ENCODE measurements at places on chromosomes 16 and 17. TPM values are rescaled to one million over a fixed set of nuclear protein-coding genes. Genes with fewer than 3 reads are reported as not detected.

The ACSM3 gene
- total RNA-seq = 2.1 TPM

DNA sequence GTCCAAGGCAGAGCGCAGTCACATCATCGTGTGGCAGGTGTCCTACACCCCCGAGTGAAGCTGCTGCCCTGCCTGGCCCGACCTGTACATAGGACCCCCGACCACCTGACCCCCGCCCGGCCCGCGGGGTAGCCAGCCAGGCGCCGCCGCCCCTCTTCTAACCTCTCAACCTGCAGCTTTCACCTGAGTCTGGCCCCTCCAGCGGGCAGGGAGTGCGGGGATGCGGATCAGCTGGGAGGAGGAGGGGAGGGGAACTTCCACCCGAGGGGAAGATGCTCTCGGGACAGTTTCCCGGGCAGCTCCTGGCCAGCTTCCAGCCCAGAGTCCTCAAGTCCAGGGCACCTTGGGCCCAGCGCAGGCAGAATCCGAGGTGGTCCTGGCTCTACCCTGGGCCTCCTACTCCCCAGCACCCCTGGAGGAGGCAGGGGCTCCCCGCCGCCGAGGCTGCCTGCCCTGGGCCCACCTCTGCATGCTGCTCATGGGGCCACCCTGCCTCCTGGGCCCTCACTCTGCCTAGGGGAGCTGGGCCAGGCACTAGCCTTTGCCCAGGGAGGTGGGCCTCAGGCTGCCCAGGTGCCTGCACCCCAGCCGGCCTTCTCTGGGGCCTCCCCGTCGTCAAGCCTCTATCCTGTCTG is 2.5 kb downstream of the NME3 start:
- H3K4me1 ChIP-seq = peaks cover 4% of the 10 kb centered on the region
- no peaks in the 10 kb centered on the region for H3K27me3 ChIP-seq
- H3K4me3 ChIP-seq = no peak overlapping the region
- no peaks in the 10 kb centered on the region for H3K36me3 ChIP-seq

DNA sequence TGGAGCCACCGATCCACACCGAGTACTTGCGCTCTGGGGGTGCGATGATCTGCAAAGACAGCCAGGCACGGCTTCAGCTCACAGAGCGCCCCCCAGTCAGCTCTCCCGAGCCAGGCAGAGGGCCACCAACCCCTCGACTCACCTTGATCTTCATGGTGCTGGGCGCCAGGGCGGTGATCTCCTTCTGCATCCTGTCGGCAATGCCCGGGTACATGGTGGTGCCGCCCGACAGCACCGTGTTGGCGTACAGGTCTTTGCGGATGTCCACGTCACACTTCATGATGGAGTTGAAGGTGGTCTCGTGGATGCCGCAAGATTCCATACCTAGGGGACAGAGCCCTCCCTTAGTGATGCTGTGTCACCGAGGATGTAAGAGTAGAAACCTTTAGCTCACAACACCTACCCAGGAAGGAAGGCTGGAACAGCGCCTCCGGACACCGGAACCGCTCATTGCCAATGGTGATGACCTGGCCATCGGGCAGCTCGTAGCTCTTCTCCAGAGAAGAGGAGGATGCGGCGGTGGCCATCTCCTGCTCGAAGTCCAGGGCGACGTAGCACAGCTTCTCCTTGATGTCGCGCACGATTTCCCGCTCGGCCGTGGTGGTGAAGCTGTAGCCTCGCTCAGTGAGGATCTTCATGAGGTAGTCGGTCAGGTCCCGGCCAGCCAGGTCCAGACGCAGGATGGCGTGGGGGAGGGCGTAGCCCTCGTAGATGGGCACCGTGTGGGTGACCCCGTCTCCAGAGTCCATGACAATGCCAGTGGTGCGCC is 1.6 kb downstream of the ACTG1 start:
- H3K4me3 ChIP-seq = peak overlapping the region; percentile 97
- peaks cover 34% of the 10 kb centered on the region for H3K36me3 ChIP-seq
- no peaks in the 10 kb centered on the region for H3K27me3 ChIP-seq
- peak; percentile 61 for DNase-seq
- peaks cover under 1% of the 10 kb centered on the region for H3K4me1 ChIP-seq
- peak overlapping the region; percentile 69 for H3K27ac ChIP-seq

DNA sequence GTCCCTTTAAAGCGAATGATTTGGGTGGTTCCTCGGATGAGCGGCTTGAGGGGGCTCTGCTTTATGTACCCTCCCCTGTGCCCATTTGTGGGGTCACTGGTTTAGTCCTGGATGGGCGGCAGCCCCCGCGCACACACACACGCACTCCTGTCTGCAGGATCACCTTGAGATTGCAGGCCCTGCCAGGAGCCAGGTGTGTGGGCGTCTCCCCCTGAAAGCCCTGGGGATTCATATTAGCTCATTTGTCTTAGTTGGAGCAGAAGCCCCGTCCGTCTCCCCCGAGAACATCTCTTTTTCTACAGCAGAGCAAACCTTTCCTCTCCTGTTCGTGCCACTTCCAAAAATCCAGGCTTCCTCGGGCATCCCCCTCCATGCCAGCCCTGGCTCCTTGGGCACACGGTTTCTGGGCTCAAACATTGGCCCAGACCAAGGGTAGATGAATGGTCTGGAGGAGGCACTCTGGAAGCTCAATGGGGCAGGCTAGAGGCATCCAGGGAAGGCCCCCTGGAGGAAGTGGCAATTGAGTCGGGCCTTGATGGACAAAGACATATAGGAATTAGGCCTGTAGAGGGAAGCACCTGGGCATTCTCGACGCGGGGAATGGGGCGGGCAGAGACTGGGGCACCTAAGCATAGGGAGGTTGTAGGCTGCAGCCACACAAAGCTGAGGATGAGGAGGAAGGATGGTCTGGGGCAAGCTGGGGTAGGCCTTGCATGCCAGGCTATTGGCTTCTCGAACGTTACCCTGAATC is 218.5 kb upstream of the GSE1 start:
- H3K36me3 ChIP-seq = no peaks in the 10 kb centered on the region
- peaks cover 41% of the 10 kb centered on the region for H3K4me1 ChIP-seq
- no peak overlapping the region for H3K4me3 ChIP-seq
- H3K27me3 ChIP-seq = no peaks in the 10 kb centered on the region
- H3K27ac ChIP-seq = peak overlapping the region; percentile 71

DNA sequence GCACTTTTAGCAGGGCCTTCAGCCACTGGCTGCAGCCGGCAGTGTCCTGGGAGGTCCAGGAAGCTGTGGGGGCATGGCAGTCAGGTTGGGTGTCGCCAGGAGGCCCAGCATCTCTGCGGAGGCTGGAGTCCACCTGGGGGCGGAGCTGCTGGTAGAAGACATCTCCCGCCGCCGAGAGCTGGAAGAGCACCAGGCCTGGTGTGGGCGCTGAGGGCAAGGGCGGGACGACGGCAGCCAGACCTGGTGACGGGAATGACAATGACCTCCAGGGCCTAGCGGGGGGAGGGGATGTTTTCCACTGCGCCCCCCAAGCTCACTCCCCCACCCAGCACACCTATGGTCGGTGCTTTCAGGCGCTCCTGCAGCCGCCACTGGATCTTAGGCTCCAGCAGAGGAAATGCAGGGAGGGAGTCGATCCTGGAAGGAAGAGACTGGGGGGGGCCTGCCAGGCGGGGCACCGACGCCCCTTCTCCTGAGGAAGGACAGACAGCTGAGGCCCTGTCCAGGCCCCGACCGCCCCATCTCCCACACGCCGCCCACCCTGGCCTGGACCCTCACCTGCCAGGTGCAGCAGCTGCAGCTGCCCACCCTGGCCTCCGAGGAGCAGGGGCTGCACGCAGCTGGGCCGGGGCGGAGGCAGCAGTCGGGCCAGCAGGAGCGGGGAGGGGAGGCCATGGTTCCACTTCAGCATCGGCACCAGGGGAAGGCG is 7.1 kb downstream of the TAF1C start:
- no peak overlapping the region for H3K27ac ChIP-seq
- peaks cover 21% of the 10 kb centered on the region for H3K4me1 ChIP-seq

GRCh38 chr17:882827-883585 is 96.6 kb downstream of the NXN start:
- peaks cover 20% of the 10 kb centered on the region for H3K4me1 ChIP-seq
- no peaks in the 10 kb centered on the region for H3K27me3 ChIP-seq
- DNase-seq = peak; percentile 26
- H3K27ac ChIP-seq = 0 out of 2 replicates have a peak overlapping the region, but pooled peaks have one; percentile 17
- H3K4me3 ChIP-seq = no peak overlapping the region
- H3K36me3 ChIP-seq = no peaks in the 10 kb centered on the region

GRCh38 chr17:7915179-7915610 is 894 bp downstream of the RNF227 start:
- peak overlapping the region; percentile 72 for H3K4me3 ChIP-seq
- peak overlapping the region; percentile 76 for H3K27ac ChIP-seq
- no peaks in the 10 kb centered on the region for H3K36me3 ChIP-seq
- no peaks in the 10 kb centered on the region for H3K27me3 ChIP-seq

DNA sequence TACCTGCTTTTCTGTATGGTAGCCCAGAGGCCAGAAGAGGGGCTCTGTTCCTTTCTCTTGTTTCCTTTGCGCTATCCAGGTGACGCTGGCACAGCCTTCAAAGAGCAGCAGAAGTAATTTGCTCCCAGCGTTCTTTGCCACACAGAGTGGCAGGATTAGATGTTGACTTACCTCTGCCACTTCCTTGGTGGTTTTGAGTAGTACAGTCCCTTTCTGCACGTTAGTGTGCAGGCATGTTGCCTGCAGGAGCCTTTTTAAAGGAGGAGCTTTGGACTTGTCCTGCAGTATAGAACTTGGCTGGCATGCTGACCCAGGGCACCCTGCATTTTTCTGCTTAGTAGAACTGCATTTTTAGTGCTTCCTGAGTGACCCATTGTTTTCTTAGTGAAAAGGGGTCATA is at the start of gene ABCC11:
Gene ABCC11, minus strand, starts transcription at position 229 of the 400 bp plus-strand sequence. CDS start 15,618 bp downstream, outside the sequence.
- no peaks in the 10 kb centered on the region for H3K27me3 ChIP-seq
- H3K36me3 ChIP-seq = no peaks in the 10 kb centered on the region
- H3K4me3 ChIP-seq = peak within 1 kb of the TSS; percentile 90

DNA sequence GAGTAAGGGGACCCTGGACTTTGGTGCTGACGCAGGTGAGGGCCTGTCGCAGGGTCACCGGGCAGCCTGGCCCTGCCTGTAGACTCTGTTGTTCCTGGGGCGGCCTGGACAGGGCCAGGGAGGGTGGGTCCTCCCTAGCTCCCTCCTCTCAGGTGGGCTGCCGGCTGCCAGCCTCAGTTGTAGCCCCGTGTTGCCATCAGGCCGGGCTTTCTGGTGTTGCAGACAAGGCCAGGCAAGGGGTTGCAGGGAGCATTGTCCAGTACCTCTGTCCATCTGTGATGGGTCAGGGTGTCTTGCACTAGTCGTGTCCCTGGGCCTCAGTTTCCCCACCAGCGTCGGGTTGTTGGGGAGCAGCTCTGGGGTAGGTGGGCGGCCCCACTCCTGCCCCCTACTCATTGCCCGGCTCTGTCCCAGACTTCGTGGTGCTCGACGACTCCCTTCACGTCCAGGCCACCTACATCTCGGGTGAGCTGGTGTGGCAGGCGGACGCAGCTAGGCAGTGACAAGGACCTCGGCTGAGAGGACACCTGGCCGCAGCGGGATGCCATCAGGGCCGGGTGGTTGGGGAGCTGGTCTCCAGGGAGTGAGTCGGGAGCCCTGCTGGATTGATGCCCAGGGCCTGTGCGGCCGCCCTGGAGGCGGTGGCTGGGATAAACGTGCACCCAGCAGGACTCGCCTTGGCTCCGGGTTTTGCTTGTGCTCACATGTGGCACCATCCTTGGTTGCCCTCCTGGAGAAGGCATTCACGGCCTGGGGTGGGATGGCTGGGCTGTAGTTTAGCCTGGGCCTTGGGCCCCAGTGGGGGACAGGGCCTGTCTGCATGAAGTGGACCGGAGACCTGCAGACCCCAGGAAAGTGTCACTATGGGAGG is 1.9 kb downstream of the CEMP1 start:
- no peak overlapping the region for H3K27ac ChIP-seq
- H3K4me1 ChIP-seq = peaks cover 4% of the 10 kb centered on the region
- 0 out of 2 replicates have a peak, but pooled peaks cover 9% of the 10 kb centered on the region for H3K36me3 ChIP-seq
- no peaks in the 10 kb centered on the region for H3K27me3 ChIP-seq

The CDR2L gene
- total RNA-seq = 23.9 TPM

Measured in GM23248 (cell line).